ENCODE measurements at places on chromosomes 1 and 21.

DNA sequence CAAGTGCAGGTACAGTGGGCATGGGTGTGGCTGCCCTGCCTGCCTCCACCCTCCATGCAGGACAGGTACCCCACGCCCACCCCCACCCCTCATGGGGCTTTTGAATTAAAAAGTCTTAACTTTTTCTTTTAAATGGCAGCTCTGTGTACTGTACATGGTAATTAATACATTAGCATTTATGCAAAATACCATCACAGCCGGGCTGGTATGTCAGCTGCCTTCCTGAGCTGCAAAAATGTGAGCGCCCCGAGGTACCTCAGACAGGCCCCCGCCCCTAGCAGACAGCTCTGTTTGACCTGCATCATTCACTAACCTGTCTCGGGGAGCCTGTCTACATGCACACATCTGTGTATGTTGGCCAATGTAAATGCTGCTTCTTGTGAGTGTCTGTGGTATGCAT lies 42.2 kb upstream of the POU3F1 start:
- DNase-seq = no peak

DNA sequence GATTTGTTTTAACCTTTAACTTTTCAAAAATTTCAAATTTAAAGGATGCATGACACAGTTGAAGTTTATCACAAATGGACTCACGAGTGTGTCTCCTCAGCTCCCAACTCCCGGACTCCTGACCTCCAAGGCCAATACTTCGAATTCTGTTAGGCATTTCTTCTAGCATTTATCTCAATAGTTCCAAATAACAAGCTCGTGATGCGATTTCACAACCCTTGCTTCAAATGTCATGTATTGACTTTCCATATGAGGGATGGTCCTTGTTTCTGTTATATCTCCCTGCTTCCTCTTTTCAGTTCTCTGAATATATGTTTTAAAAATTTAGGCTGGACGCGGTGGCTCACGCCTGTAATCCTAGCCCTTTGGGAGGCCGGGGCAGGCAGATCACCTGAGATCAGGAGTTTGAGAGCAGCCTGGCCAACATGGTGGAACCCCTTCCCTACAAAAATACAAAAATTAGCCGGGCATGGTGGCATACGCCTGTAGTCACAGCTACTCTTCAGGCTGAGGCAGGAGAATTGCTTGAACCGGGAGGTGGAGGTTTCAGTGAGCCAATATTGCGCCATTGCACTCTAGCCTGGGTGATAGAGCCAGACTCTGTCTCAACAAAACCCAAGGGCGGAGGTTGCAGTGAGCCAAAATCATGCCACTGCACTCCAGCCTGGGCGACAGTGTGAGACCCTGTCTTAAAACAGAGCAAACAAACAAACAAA lies 52.0 kb upstream of the TINAGL1 start:
- DNase-seq = no peak

DNA sequence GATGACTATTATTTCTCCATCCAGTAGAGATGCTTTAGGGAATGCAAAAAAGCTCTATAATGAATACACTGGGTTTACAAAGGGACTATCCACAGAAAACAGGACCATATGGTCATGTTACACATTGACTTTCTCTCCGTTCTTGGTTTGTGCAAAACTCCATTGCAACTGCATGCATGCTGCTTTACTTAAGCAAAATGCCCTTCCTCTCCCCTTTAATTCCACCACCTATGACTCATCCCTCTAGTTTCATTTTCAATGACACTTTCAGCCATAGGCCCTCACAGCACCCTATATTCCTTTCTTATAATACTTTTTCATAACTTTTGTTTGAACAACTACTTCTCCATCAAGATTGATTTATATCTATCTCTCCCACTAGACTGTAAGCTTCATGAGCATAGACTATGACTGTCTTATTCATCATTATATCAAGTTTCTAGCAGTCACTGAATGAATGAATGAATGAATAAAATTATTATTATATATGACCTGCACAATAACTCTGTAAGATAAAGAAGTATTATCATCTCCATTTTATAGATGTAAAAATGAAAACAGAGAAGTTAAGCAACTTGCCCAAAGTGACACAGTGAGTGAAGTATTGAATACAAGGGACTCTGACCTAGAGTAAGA lies 248.9 kb downstream of the PLPP3 start:
- peak; percentile 40 for DNase-seq

DNA sequence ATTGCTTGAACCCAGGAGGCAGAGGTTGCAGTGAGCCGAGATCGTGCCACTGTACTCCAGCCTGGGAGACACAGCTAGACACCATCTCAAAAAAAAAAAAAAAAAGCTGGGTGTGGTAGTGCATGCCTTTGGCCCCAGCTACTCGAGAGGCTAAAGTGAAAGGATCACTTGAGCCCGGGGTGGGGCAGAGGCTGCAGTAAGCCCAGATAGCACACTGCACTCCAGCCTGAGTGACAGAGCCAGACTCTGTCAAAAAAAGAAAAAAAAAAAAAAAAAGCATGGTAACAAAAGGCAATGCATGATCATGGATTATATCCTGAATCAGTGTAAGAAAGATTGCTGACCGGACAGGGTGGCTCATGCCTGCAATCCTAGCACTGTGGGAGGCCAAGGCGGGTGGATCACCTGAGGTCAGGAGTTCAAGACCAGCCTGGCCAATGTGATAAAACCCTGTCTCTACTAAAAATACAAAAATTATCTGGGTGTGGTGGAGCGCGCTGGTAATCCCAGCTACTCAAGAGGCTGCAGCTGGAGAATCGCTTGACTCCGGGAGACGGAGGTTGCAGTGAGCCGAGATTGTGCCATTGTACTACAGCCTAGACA lies 76.3 kb downstream of the RUSC1 start:
- DNase-seq = no peak

DNA sequence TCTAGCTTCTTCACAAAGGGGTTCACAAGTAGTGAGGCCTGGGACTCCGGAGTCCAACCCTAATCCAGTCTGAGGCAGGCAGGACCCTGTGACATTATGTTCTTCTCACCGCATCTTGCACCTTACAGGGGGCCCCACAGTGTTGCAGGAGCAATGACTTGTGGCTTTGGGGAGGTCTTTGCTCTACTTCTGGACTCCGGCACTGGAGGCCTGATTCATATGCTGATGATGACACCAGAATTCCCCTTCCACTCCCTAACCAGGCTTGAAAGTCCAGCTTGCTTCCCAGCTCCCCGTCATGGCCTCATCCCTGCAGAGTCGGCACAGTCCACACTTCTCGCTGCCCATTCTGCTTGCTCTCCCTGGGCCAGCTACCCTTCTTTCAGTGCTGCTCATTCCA lies 96.3 kb upstream of the SLC44A3 start:
- no peak for DNase-seq

DNA sequence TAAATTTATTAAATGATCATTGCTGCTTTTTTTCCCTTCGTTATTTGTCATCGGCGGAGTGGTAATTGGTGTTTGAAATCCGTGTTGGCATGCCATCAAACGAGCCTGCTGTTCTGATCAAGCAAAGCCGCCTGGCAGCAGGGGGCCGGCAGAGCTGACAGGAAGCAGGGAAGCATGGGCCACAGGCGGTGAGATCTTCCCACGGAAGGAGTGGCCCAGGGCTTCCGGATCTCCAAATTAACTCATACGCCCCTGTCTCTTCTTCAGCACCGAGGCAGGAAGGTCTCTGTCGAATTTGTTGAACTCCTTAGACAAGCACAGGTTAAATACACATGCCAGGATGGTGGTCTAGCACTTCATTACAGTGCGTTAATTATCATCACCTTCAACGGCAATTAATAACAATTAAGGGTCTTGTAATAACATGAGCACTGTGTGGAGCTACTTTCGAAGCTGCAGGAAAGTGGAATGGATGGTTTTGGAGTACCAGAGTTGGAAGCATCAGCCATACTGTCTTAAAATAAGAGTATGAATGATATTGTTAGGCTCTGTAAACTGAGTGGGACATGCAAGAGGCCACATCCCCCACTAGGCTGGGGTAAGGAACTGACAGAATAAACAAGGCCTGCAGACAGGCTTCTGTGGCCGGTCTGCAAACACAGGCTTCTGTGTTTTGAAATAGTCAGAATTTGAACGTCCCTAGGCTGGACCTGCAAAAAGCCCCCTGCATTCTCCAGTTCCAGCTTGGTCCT lies 199.4 kb upstream of the DAB1 start:
- DNase-seq = no peak
